ENCODE measurements at places on chromosomes 16 and 17.

DNA sequence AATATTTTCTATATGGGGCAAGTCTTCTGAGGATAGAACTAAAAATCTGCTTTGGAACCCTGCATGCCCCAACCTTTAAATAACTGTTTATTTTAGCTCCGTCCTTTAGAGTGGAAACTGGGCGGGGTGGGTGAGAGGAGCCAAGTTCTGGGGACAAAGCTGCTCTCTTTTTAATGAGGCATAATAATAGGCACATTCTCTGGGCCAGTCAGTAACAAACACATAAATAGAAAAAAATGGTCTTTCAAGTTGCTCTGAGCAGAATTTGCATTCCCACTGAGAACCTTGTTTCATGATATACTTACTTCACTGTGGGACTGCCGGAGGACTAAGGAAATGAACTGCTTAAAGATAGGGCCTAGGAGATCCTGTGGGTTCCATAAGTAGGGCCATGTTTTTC is 51.5 kb downstream of the KNOP1 start:
- DNase-seq = no peak

DNA sequence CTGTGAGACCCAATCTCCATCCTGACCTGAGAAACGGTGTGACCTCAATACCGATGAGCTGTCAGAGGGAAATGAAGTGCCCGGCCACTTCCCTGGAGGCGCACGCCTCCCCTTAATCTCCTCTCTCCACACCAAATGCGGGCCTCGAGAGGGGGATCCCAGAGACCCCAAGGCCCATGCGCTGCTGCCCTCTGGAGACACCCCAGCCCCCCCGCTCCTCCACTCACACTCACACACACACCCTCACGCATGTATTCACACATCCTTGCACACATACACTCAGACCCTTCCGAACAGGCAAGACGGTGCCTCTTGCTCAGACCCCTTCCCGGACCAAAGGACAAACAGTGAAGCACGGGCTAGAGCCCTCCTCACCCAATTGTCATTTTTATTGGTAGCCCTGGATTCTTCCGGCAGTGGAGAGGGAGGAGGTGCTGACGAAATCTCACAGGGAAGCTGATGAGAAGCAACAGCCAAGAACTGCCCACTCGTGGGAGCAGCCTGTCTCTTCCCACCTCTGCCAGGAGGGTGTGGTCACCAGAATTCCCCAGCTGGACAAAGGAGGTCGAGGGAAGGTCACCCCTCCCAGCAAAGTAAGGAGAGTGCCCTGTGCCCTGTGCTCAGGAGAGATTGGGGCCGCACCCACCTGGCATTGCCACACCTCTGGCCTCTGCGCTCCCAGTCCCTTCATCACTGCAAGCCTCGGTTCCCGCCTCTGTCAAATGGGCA is 136.0 kb upstream of the TNRC6C start:
- DNase-seq = no peak

DNA sequence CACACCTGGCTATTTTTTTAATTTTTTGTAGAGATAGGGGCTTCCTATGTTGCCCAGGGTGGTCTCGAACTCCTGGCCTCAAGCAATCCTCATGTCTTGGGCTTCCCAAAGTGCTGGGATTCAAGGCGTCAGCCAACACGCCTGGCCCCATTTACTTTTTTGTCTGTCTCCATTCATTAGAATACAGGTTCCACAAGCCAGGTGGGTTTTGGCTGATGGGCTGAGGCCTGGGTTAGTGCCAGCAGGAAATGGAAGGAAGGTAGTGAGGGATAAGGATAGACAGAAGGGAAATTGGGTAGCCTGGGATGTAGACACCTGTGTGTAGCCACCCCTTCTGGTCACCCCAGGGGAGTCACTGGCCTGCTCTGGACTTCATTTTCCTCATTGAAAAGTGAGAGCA is 4.4 kb upstream of the IL27 start:
- no peak for DNase-seq

- DNase-seq = no peak
Observed at GRCh38 chr17:27810902-27811557, 10.7 kb upstream of the NOS2 start.

- no peak for DNase-seq
Observed at GRCh38 chr16:47713225-47713595, 252.1 kb downstream of the PHKB start.

- no peak for DNase-seq
Observed at GRCh38 chr16:73056921-73057290, 9.0 kb upstream of the ZFHX3 start.

DNA sequence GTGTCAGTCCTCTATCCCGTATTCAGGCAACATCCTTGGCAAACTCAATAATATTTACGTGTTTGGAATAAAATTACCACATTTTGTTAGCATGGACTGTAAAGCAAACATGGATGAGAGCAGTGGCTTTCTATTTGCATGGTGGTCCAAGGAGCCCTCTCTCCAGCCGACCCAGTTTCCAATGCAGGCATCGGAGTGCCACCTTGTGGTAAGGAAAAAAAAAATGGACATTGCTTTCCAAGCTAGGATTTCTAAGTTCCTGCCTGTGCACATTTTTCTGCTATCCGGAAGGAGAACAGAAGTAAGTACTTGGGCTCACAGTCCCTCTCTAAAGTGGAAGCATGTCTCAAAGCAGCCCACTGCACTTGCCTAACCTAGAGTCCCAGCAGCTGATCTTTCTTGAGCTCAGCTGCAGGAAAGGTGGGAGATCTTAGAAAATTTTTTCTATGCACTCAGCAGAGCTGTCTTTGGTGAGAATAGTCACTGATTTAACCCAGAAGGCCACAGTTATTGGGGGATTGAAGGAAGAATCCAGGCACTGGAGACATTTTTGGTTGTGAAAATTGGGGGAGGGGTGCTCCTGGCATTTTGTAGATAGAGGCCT is 46.0 kb upstream of the ERCC4 start:
- DNase-seq = no peak

GRCh38 chr17:9899280-9900043 is 5.6 kb downstream of the RCVRN start:
- no peak for DNase-seq

DNA sequence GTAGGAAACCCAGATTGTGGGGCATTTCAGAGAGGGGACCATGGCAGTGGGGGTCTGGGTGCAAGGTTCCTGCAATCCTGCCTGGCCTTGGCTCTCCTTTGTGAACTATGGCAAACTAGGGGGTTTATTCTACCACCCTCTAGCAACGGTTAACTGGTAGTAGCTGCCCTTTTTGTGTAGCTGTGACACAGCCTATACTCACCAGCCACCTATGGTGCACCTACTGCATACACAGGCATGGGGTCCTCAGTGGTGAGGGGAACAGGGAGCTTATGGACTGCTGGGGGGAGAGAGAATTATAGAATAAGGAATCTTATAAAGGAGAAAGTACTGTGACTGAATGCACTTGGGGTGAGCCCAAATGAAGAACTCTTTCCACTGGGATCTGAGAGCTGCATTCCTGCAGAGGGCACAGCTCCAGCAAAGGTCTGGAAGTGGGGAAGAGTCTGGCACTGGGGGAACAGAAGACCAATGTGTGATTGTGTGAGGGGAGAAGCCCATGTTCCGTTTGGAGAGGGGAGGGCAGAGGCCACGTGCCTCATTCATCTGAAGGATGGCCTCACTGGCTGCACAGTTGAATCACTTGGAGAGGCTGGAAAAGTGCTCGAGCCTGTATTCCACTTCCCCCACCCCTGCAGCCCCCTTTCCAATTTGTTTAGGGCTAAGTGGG is 2.1 kb downstream of the MT1X start:
- no peak for DNase-seq

DNA sequence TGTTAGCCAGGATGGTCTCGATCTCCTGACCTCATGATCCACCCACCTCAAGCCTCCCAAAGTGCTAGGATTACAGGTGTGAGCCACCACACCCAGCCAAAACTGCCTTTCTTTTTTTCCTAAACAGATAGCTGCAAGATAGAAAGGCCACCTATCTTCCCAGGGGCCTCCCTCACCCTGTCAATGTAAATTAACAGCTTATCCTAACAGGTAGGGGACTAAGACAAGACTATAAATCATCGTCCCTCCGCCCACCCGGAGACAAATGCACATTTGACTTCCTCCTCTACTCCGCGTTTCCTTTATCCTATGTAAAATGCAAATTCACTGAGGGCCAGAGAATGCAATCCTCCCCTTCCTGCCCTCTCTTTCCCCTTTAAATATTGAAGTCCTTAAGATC is 71.4 kb downstream of the MARF1 start:
- DNase-seq = no peak

DNA sequence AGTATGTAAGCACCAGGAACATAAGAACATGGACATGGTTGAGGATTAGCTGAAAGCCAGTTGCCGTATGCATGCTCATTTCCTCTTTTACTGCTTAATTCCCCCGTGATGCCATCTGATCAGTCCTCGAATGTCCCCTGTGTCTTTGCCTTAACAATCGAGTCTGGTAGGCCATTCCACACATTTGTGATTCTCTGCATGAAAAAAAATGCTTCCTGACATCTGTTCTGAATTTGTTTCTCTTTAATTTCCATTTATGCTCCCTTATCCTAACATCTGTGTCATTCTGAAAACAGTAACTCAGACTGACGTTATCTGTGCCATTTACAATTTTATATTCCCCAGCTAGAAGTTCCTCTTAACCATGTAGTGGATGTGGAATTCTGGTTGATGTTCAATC is 158.2 kb upstream of the TOX3 start:
- no peak for DNase-seq

- DNase-seq = no peak
Observed at GRCh38 chr16:60907645-60908044, 1128.6 kb downstream of the CDH8 start.

- DNase-seq = no peak
Observed at GRCh38 chr16:85759631-85760419, 8.9 kb upstream of the C16orf74 start.

DNA sequence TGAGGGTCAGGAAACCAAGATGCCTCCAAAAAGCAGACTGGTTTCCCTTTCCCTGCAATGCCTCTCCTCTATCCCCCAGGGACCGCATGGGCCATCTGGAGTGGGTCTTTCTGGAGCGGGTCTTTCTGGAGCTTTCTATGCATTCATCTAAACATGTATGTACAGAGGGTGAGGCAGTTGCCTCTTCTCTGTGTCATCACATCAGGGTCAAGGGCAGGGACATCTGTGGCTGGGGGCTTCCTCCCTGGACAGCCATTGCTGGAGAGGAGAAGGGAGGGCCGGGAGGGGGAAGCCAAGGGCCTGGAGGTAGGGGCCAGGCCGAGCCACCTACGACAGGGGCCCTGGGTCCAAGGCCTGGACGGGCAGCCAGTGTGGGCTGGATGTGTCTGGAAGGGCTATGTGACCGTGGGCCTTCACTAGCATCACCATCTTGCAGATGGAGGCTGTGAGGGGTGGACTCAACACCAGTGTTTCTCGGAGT is 840 bp downstream of the ADCY7 start:
- no peak for DNase-seq

- DNase-seq = no peak
Observed at GRCh38 chr16:11535494-11535893, 51.2 kb downstream of the LITAF start.

DNA sequence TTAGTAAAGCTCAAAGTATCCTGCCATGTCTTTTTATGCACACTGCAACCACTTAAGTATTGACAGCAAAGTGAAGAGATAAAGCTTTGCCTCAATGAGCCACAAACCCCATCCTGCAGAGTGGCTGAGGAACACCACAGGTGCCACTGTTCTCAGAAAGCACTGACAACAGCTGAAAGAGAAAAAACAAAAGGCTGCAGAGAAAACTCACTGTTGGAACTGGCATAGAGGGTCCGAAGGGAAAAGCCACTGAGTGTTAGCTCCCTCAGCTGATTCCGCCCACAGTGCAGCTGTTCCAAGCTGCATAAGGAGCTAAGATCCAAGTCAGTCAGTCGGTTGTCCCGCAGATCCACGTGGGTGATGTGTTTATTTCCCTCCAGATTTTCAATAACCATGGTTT is 48.3 kb downstream of the PHLPP2 start:
- no peak for DNase-seq

- no peak for DNase-seq
Observed at GRCh38 chr16:70481929-70482536, 27.6 kb downstream of the FCSK start.

Data from HS-27A (cell line).